ENCODE measurements at places on chromosomes 12 and 14.

DNA sequence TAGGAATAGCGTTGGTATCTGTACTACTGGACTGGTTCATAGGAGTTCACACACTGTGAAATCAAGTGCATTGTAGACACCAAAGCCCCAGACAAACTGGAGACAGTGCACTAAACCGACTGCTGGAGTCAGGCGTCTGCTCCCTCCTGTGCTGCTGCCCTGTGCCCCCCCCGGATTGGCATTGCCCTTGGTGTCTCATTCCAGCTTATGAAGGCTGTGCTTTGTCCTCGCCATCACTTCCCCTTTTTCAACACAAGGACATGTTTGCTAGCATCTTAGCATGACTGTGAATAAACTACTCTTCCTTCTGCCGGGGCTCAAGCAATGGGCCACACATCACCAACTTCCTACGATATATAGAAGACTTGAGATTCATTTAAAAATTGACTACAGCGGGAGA, 84.0 kb downstream of the TMCC3 start:
- DNase-seq, result no peak

GRCh38 chr14:89504602-89505313, 87.7 kb upstream of the FOXN3 start:
- DNase-seq, result peak; percentile 80

DNA sequence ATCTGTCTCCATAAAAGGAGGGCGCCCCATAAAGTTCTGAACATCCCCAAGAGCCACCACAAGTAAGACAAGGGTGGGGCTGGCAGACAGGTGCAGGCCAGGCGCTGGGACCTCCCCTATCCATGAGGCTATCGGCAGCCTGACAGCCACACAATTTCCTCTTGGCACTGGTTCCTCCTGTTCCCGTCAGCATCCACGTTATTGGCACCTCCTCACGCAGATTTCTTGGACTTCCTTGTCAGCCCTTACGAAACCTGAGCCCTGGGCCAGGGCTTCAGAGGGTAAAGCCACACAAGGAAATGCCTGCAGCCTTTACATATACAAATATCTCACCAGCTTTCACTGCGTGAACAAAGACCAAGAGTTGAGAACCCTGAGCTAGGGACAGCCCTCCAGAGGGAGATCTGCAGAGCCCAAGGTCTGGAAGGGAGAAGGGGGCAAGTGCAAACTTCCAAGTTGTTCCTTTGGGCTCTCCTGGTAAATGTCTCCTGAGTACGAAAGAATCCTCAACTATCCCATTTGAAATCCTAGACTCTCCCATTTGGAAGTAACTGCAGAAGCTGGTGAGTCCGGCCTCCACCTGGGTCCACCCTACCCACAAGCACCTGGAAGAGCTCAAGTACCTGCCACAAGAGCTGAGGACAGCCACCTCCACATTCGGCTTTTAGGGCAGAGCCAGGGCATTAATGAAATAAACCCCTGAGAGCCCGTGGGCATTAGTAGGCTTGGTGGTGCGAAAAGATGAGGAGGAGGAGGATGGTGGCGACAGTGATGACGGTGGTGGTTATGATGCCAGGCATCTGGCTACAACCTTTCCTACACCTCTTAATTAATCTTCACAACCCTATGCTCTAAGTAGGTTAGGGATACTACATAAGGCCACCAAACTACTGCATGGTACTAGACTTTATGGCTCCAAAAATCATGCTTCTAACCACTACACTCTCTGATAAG, 5.5 kb upstream of the TC2N start:
- no peak for DNase-seq

- DNase-seq, result peak; percentile 71
Measured at GRCh38 chr12:95215949-95216348, 1.3 kb downstream of the FGD6 start.

GRCh38 chr12:117874842-117875434, 93.9 kb downstream of the KSR2 start:
- DNase-seq, result peak; percentile 53

DNA sequence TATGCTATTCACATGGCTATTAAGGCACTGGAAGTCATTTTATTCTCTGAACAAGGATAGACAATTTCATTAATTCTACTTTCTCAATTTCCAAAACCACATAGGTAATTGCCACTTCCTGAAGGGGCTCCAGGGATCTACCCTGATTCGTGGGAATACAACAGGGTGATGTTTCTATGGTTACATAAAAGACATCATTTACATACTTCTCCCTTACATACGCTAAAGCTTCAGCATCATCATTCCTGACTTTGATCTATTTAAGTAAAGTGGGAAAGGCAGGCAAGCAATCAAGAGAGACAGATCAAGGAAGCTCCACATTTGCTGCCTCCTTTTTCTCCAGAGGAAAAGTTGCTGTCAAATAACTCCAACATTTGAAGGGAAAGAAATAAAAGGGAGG, 118.8 kb upstream of the SINHCAF start:
- DNase-seq, result no peak

GRCh38 chr12:503111-503761, 43.5 kb downstream of the B4GALNT3 start:
- DNase-seq, result no peak

DNA sequence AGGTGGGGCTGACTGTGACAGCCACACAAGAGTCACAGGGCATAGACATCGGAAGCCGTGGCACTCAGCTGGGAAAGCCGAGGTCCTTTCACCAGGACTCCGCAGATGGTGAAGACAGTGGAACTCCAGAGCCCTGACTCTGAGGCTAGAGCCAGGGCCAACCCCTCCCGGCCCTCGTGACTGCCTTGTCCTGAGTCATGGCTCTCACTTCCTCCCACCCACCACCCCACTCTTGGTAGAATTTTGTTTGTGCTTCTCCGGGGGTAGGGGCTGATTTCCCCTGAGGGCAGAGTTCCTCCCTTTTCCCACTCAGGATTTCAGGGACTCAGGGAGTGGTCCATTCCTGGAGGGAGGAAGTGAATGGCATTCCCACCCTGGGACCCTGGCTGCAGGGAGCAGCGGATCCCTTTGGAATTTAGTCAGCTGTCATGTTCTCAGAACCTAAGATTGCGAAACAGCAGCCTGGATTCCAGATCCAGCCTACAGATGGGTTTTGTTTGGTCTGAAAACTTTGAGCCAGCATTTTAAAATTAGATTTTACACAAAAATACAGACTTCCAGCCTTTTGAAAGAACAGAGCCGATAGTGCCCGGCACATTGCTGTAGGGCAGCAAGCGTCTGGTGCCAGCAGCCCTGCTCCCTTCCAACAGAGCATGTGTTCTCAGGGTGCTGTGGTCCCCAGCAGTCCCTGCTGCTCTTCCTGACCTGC, 50.7 kb downstream of the TPCN1 start:
- peak; percentile 77 for DNase-seq

GRCh38 chr12:54429014-54429471, 10.0 kb upstream of the ITGA5 start:
- DNase-seq, result no peak

DNA sequence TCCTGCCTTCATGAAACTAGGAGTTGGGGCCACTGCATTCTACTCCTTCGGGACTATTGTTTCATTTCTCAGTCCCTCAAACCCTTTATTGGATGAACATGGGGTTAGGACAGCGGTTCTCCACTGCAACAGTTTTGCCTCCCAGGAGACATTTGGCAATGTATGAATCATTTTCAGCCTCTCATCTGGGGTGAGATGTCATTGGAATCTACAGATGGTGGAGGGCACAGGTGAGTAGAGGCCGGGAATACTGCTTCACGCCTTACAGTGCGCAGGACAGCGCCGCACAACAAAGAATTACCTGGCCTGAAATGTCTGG, 649 bp upstream of the GNPNAT1 start:
- no peak for DNase-seq

GRCh38 chr12:19140381-19141236, 11.1 kb downstream of the PLEKHA5 start:
- DNase-seq, result no peak

GRCh38 chr14:105491366-105491973, 424 bp downstream of the TEDC1 start:
- peak; percentile 26 for DNase-seq

- peak; percentile 54 for DNase-seq
Measured at GRCh38 chr14:98130691-98131090, 1141.3 kb downstream of the BCL11B start.

GRCh38 chr14:48665077-48665784, 920.9 kb downstream of the RPS29 start:
- DNase-seq, result peak; percentile 17

GRCh38 chr12:46153268-46153872, 115.5 kb downstream of the SLC38A1 start:
- peak; percentile 31 for DNase-seq

- no peak for DNase-seq
Measured at GRCh38 chr14:68145036-68145435, 325.5 kb downstream of the RAD51B start.

- DNase-seq, result peak; percentile 55
Measured at GRCh38 chr14:96098309-96098998, 59.3 kb downstream of the C14orf132 start.

DNA sequence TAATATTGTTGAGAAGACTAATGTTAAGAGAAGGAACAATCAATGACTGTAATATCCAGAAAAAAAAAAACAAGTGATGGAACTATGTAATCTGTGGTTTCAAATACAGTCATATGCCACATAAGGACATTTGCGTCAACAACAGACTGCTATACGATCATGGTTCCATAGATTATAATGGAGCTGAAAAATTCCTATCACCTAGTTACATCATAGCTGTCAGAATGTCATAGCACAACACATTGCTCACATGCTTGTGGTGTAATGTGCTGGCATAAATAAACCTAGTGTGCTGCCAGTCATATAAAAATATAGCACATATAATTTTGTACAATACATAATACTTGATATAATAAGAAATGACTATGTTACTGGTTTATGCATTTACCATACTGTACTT, 653.5 kb downstream of the TRHDE start:
- no peak for DNase-seq

DNA sequence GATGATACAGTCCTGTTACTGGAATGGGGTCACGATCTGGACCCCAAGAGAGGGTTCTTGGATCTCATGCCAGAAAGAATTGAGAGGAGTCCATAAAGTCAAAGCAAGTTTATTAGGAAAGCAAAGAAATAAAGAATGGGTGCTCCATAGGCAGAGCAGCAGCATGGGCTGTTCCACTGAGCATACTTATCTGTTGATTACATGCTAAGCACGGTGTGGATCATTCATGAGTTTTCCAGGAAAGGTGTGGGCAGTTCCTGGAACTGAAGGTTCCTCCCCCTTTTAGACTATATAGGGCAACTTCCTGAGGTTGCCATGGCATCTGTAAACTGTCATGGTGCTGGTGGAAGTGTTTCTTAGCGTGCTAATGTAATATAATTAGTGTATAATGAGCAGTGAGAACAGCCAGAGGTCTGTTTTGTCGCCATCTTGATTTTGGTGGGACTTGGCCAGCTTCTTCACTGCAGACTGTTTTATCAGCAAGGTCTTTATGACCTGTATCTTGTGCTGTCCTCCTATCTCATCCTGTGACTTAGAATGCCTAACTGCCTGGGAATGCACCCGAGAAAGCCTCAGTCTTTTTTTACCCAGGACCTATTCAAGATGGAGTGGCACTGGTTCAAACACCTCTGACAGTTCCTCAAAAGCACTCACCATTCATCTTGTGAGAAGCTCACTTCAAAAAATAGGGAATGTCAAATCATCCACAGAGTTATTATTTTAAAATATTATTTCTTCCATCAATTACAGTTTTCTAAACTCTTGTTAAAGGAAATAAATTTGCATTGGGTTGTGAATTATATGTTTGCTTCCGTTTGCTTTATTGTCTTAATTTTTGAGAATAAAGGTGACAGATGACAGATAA, 1358.8 kb upstream of the TMEM132C start:
- DNase-seq, result no peak

DNA sequence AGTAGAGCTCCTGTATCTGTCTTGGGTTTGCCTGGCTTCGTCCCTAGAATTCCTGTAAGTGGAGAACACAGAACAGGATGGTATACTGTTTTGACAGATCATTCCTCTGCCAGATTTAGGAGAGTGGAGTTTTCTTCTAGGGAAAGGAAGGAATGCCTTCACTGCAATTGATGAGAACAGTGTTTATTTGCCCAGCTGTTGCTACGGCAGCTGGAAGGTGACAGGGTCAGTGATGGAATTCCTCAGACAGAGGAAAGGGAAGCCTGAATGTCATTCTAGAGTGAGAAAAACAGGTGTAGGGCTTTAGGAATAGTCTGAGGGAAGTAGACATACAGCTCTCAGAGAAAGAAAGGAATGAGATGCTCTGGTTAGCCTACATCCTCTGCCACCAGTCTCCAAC, 11.7 kb downstream of the CSRNP2 start:
- DNase-seq, result no peak

DNA sequence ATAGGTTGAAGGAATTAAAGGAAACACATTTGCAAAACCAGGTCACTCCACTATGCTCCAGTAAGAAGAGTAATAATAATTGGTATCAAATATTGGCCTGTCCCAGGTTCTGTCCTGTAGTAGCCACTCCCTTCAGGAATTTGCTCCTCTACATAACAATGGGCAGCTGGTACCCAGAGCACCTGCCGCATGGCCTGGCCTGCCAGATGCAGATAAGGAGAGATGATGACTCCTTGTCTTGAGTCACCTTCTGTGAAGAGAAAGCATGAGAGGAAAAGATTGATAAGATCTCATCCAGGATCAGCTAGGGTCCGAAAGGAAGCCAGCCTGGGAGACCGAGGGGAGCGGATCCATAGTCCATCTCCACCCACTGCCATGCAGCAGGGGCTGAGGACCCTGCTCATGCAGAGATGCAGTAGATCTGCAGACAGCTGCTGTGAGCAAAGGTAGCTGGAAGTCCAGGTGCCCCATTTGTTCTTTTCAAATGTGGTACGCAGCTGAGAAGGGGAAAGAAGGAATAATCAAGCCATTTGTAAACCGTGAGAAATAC, 24.3 kb downstream of the VCPKMT start:
- no peak for DNase-seq

DNA sequence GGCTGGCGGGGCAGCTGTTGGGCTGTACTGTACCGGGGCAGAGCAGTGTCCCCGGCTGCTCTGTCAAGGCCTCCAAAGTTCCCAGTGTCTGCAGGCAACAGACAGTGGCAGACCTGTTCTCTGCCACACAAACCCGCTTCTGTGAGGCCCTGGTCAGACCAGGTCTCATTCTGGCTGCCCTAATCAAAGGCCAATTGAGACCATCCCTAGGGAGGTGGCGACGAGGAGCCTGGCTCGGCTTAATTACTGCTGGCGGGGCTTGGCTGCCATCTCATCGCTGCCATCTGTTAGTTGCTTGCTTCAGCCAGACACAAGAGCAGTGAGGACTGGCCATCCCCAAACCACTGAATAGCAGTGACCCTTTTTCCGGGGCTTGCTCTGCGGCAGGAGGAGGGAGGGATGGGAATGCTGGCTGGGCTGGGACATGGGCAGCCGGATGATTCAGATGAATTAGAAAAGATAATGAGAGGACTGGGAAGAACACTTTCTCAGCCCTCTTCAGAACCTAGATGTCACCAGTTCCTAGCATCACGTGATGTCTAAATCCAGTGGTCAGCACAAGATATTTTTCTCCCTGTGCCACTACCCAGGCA, 24.5 kb downstream of the ERG28 start:
- DNase-seq, result peak; percentile 8

GRCh38 chr14:76212242-76212641, 60.5 kb downstream of the GPATCH2L start:
- DNase-seq, result no peak

- peak; percentile 32 for DNase-seq
Measured at GRCh38 chr14:81219759-81220579, 790 bp downstream of the GTF2A1 start.
